ENCODE measurements at places on chromosomes 1 and 21. TPM values are rescaled to one million over a fixed set of nuclear protein-coding genes. Genes with fewer than 3 reads are reported as not detected.

CELA3B gene
- total RNA-seq = not detected

PANK4 gene
- total RNA-seq = 46.8 TPM

AADACL4 gene
- total RNA-seq = not detected

TTC22 gene
- not detected for total RNA-seq

RABGGTB gene
- total RNA-seq = 116 TPM

ELF3 gene
- 0.29 TPM for total RNA-seq

MROH7 gene
- total RNA-seq = not detected

RCSD1 gene
- 0.57 TPM for total RNA-seq

OR2T2 gene
- not detected for total RNA-seq

SLAMF9 gene
- not detected for total RNA-seq

DNASE2B gene
- total RNA-seq = not detected

OLFM3 gene
- not detected for total RNA-seq

CFH gene
- total RNA-seq = 10.5 TPM

GPR52 gene
- 3.1 TPM for total RNA-seq

CRP gene
- not detected for total RNA-seq

PTPN7 gene
- total RNA-seq = not detected

CYP4A11 gene
- not detected for total RNA-seq

IFNLR1 gene
- not detected for total RNA-seq

FMO2 gene
- under 0.01 TPM for total RNA-seq

NMNAT2 gene
- 0.22 TPM for total RNA-seq

FLG2 gene
- not detected for total RNA-seq

GABRD gene
- total RNA-seq = not detected

GON4L gene
- 32.8 TPM for total RNA-seq

TDRD5 gene
- not detected for total RNA-seq

VSIG8 gene
- 0.43 TPM for total RNA-seq
